ENCODE measurements at places on chromosomes 5 and 9. TPM values are rescaled to one million over a fixed set of nuclear protein-coding genes. Genes with fewer than 3 reads are reported as not detected.

CRB2 gene
- under 0.01 TPM for total RNA-seq

CENPP gene
- 2.6 TPM for total RNA-seq

TXNDC8 gene
- not detected for total RNA-seq

KIF12 gene
- not detected for total RNA-seq

FBXL17 gene
- 16.8 TPM for total RNA-seq

MYO10 gene
- 61.2 TPM for total RNA-seq

PCDHB13 gene
- total RNA-seq: 0.32 TPM

PDE6A gene
- not detected for total RNA-seq

FREM1 gene
- total RNA-seq: 0.32 TPM
